ENCODE measurements at places on chromosomes 1 and 21.

- DNase-seq: no peak
Measured at GRCh38 chr1:55822891-55823290, 607.7 kb upstream of the USP24 start.

GRCh38 chr1:159092036-159092760 is 15.6 kb upstream of the AIM2 start:
- no peak for DNase-seq

DNA sequence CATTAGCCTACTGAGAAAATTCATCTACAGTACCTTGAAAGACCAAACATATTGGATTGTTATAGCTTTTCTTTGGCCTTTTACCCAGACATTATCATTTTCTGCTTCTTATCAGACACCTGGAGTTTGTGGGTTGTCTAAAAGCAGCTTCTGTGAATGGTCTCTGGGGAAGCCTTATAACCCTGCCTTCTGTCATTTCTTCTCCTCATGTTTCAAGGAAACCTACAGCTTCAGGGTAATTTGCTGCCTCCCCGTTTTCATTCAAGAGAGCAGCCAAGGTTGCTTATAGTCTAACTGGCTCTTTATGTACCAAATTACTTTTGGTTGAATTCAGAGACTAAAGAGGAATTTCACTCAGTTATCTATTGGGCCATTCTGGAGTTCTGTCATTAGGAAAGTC is 288.3 kb upstream of the SGIP1 start:
- no peak for DNase-seq

GRCh38 chr1:229195246-229195645 is 75.7 kb upstream of the RAB4A start:
- DNase-seq: no peak

- DNase-seq: no peak
Measured at GRCh38 chr1:195238313-195238712, 1369.9 kb downstream of the KCNT2 start.

- DNase-seq: no peak
Measured at GRCh38 chr1:45979074-45979777, 153.2 kb downstream of the PIK3R3 start.

DNA sequence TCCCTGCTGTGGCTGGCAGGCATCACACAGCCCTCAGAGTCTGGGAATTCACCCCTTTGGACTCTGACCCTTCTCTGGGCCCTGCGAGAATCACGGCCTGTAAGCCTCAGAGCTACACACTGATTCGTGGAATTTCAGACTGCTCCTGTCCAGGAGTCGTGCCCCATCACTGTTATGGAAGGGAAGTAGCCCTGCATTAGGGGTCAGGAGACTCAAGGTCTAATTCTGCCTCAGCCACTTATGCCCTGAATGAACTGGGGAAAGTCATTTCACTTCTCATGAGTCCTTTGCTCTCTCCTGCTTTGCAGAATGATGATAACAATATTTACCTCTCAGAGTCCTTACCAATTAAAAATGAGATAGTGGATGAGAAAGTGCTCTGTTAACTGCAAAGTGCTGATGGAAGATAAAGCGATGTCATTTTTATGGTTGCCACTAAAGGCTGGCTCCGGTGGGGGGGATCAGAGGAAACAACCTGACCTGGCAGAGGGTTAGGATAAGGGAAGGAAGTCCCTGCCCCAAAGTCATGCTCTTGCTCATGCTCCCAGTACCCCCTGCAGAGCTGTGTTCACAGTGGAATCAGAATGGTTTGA is 148.6 kb upstream of the CD34 start:
- no peak for DNase-seq

- DNase-seq: no peak
Measured at GRCh38 chr1:103931891-103932290, 182.2 kb downstream of the AMY1C start.

DNA sequence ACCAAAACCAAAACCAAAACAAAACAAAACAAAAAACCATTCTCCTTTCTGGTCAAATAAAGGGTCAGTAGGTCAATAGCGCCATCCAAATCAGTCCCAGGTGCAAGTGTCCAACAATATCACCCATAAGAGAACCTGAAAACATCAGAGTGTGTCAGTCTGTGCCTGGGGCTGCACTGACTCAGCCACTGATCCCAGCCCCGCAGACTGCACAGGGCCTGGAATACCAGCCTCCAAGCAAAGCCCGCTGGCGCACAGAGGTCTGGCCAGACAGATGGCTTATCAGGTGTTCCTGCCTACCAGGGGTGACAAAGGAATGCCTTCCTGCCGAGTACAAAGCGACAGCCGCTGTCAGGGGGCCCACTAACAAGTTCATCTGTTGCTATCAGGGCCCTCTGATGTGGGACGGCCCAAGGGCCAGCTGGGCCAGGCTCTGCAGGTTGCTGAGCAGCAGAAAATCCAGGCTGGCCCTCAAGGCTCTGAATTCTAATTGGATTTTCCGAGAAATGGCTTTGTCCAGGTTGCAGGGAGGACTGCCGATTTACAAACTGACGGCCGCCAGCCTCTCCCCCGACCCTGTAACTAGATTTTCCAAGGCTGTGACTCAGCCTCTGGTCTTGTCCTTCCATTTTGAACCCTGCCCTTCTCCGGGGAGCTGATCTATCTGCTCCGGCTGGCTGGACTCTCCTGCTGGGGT is 13.7 kb upstream of the TMEM51 start:
- DNase-seq: no peak

GRCh38 chr1:234918181-234918841 is 210.3 kb downstream of the TOMM20 start:
- DNase-seq: no peak

- no peak for DNase-seq
Measured at GRCh38 chr1:2427051-2427450, 14.7 kb upstream of the PEX10 start.

- DNase-seq: no peak
Measured at GRCh38 chr1:227170361-227171166, 147.7 kb downstream of the CDC42BPA start.

- DNase-seq: no peak
Measured at GRCh38 chr1:225447650-225448089, 19.8 kb upstream of the LBR start.

GRCh38 chr1:40980453-40981121 is 1.1 kb downstream of the CTPS1 start:
- peak; percentile 66 for DNase-seq

GRCh38 chr1:223670458-223671159 is 5.1 kb upstream of the CAPN8 start:
- DNase-seq: peak; percentile 15

DNA sequence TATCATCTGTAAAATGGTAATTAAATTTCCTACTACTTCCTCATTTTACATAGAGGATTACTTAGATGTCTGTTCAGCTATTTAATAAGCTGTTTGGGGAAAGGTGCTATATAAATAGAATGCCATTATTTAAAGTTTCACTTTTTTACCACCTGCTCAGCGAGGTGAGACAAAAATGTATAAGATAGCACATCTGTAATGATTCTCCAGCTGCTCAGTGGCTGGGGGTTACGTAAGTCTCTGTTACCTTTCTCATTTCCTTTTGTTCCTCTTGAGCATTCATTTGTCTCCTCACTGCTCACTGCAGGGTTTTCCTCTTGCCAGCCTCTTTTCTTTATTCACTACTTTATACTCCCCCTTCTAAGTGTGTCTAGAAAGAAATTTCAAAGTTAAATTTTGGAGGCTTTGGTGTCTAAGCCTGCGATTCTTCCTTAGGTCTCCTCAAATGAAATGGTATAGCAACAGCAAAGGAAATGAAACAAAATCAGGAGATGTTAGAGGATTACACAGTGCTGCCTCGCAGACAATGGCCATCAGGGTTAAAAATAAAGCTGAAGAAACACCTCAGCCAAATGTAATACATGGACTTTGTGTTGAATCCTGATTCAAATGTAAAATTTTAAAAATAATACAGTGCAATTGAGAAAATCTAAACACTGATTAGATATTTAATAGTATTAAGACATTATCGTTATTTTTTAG is 6.8 kb downstream of the RGS8 start:
- peak; percentile 72 for DNase-seq

- no peak for DNase-seq
Measured at GRCh38 chr1:49136738-49137251, 360.1 kb upstream of the BEND5 start.

DNA sequence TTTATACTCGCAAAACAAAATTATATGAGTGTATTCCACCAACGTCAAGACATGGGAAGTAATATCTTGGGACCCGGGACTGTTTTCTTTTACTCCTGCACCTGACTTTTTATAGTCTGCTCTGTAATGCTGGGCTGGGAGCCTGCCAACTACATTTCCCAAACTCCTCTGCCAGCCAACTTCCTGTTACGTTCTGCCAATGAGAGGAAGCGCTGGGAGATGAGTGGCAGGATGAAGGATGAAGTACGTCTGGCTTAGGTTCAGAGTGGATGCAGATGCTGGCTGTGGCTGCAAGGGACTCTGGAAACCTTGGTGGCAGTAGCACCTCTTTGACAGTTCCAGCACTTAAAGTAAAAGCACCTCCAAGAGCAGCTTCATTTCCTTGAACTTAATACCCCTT is 59.6 kb downstream of the USP24 start:
- no peak for DNase-seq

DNA sequence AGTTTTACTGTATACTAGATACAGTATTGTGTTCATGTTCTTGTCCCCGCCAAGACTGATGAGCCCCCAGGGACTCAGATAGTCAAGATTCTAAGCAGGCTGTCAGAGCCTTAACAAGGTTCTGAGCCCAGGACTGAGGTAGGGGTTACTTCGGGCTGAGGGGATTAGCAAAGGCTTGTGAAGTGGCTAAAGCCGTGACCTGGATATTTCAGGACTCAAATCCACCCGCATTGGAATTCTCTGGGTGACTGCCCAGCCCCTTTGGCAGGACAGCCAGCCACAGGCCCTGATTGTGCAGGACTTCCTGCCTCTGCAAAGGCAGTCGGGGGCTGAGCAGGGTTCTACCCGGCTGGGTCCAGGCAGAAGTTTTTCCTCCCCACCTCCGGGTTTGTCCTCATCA is at the start of gene PLA2G5:
Gene PLA2G5, plus strand, starts transcription at position 321 of the 400 bp plus-strand sequence. CDS start 14,637 bp downstream, outside the sequence.
- no peak for DNase-seq

GRCh38 chr1:11768821-11769220 is 6.8 kb downstream of the C1orf167 start:
- DNase-seq: no peak

DNA sequence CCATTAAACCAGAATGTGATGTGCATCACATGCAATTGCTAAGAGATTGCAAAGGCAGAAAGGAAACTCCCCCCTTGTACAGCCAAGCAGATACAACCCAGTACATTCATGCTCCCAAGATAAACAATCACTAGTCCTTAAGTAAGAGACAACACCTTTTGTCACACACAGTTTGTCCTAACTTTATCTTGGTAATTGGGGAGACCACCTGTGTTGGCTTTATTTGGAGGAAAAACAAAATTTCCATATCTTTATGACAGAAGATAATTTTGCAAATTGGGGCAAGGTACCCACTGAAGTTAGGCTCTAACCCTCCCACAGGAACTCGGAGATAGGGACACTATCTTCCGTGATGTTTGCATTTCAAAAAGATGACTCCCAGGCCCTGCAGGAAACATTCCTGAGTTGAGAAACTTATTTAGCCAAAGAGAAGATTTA is 175.0 kb upstream of the TNR start:
- DNase-seq: no peak

GRCh38 chr1:80962564-80962963 is 838.2 kb upstream of the ADGRL2 start:
- DNase-seq: no peak

GRCh38 chr21:21373969-21374368 is 375.8 kb downstream of the NCAM2 start:
- no peak for DNase-seq

DNA sequence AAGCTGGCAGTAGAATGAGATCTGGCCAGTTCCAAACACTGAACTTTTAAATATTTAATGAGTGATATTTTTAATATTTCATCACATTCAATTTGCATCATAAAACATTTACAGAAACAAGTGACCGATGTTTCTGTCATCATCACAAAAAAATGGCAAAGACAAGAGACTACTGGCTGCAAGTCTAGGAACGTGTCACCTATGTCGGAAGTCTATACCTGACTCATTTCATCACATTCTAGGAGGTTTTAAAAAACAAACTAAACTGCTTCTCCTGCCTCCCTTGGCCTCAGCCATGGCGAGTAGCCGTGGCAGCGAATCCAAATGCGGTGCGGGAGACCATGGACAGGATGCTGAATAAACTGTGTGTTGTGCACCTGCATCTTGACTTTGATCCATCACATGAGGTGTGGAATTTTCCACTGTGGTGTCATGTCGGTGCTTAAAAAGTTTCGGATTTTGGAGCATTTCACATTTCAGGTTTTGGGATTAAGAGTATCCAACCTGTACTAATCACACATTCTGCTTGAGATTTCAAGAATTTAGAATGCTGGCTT is 43.1 kb downstream of the CLSTN1 start:
- no peak for DNase-seq

DNA sequence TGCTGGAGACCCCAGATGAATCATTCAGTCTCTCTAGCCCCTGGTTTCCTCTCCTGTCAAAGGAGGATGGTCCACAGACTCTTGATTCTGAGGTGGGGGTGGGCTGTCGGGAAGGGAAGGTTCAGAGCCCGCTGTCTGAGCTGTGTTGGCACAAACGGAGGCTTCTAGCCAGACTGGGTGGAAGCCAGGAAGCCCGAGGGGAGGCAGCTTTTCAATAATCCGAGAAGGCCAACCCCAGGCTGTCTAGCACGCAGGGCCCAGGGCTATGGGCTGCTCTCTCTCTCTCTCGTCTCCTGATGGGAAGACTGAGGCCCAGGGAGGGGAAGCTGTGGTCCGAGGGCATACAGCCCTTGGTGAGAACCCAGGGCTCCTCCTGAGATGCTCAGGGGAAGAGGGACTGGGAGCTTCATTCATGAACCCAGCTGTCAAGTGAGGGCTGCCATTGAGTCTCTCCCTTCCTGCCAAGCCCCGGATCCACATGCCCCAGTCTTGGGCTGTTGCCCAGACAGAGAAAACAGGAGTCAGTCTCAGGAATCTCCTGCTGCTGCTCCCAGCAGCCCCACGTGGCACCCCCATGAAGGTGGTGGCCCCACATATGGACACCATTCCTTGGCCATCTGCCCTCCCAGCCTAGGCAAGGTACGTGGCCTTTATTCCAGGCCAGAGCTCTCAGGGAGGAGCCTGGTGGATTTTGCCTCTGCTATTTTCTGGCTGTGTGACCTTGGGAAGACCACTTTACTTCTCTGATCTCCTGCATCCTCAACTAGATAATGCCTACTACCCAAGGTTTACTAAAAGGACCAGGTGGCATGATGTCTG is 44.4 kb downstream of the RAP1GAP start:
- DNase-seq: no peak

GRCh38 chr1:86176226-86176625 is 19.7 kb upstream of the COL24A1 start:
- DNase-seq: no peak
